ENCODE measurements at places on chromosomes 7 and 10.

- DNase-seq = no peak
Observed at GRCh38 chr7:24764011-24764410, 6.7 kb upstream of the GSDME start.

DNA sequence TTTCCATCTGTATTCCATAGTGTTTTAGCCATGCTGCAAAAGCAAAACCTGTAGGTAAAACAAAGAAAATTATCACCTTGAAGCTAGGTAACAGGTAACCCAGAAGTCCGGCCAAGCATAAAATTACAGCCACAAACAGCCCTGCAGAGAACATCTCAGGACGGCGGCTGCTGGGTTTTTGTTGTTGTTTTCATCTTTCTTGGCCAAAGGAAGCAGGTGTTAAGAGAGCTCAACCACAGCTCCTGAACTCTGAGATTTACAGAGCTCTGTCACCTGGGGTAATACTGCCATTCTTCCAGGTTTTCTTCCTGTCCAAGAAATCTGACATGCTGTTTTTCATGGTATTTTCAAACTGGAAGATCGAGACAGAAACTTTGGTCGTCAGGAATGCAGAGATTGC, 847 bp upstream of the SCIN start:
- DNase-seq = no peak

DNA sequence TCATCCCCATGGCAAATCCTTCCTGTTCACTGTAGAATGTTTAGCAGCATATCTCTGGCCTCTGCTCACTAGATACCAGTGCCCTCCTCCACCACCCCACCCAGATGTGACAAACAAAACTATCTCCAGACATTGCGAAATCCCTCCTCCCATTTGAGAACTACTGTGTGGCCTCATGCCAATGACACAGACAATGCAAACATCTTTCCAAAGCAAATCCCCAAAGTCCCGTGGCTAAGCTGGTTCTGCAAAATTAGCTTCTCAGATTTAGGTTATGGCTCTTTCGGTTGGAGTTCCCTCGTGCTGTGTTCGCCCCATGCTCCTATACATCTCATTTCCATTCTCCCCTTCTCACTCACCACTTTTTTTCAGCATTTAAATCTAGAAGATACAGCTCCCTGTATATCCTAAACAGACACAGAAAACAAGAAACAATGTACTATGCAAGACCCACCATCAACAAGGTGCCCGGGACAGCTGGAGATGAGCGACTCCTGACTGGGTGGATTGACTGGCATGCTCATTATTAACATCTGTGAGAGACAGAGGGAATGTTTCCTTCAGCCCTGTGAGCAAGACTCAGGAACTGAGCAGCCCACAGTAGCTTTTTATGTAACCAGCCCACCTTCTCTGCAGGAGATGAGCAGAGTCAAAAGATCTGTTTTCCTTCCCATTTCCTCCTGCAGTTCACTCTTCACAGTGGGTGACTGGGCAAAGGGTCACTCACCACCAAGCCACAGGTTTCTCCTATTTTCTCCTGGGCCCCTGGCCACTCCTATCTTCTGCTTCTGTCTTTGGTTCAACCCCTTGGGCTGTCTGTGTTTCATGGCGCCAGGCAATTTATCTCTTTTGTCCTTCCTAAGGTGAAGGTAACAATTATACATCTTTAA, 225.7 kb upstream of the AOAH start:
- no peak for DNase-seq

- no peak for DNase-seq
Observed at GRCh38 chr10:113027574-113028455, 77.8 kb downstream of the TCF7L2 start.

DNA sequence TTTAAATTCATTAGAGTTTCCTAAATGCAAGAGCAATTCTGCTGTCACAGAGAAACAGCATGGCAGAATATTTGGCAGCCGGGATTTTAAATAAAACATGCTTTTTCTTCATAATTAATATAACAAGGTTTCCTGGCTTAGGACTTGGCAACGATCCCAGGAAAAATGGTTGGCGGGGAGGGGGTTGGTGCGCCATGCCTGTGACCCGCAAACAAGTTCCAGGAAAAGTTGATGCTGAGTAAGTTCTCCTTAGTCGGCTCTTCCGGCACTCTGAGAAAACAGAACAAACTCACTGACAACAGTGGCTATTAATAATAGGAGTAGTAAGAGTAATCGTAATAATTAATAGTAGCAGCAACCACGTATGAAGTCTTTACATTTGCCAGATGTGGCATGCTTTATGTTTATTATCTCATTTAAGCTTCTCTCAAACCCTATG, 4.6 kb downstream of the HABP2 start:
- no peak for DNase-seq

DNA sequence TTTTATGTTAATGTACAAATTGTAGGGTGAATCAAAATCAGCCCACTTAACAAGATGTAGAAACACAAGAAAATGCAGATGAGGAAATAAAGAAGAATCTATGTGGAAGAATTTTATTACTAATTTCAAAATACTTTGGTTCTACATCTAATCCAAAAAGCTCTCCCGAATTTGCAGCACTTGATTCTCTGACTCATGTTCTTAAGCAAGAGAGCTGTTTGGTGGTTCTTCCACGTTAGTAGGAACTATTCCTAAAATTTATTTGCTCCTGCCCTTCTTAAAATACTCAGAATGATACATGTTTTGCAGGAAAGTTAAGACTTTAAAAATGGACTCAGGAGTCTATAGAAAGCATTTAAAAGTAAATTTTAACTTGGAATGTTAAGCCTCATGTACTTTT, 91.8 kb downstream of the ZMYND11 start:
- no peak for DNase-seq

DNA sequence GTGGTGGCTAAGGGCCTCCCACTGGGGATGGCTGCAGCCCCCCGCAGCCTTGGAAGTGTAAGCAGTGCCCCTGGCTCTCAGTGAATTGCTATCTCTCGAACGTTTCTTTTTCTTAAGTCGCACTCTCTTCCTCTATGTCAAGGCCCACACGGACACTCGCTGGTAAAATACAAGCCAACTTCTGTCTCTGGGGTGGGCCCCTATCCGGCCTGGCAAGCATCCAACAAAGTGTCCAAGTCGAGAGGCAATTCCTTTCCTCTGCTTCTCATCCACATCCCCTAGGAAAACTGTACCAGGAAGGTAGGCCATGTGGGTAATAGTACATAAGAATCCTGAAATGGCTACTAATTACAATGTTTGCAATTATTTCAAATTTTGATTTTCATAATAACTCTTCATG, 194.9 kb upstream of the MGMT start:
- DNase-seq = no peak

DNA sequence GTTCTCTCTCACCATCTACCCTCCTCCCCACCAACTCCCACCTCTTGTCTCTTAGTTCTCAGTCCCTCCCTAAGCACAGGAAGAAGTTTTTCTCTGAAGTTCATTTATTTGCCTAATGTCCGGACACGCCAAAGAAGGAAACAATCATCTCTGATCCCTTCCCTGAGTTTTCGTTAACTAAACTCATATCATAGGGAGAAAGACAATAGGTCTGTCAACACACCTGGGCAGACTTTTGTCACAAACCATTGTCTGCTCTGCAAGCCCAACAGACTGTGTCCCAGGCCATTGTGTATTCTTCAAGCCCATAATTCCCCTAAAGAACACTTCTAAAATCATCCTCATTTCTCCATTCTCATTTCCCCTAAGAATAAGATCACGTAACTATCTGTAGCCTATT, 691.0 kb upstream of the MBL2 start:
- no peak for DNase-seq

- DNase-seq = no peak
Observed at GRCh38 chr10:100759331-100759730, 13.9 kb downstream of the PAX2 start.

DNA sequence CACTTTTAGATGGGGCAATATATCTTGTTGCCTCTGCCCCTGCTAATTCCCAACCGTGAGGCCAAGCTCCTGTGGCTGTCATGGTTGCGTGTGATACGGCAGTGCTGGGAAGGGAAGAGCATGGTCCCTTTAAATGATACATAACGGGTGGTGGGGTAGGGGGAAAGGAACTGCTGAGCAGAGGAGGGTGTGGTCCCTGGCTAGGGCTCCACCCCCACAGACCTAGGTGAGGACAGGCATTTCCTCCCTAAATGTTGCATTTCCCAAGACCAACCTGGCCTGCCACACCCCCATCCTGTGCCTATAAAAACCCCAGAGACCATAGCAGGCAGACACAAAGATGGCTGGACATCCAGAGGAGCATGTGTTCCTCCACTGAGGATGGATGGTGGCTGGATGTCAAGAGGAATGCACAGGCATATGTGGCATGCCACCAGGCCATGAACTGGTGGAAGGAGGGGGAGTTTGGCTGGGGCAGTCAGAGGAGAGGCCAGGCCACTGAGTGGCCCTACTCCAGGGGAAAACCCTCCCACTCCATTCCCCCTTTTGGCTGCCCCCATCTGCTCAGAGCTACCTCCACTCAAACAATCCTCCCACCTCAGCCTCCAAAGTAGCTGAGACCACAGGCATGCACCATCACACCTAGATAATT, 104.0 kb downstream of the PLXDC2 start:
- DNase-seq = no peak

DNA sequence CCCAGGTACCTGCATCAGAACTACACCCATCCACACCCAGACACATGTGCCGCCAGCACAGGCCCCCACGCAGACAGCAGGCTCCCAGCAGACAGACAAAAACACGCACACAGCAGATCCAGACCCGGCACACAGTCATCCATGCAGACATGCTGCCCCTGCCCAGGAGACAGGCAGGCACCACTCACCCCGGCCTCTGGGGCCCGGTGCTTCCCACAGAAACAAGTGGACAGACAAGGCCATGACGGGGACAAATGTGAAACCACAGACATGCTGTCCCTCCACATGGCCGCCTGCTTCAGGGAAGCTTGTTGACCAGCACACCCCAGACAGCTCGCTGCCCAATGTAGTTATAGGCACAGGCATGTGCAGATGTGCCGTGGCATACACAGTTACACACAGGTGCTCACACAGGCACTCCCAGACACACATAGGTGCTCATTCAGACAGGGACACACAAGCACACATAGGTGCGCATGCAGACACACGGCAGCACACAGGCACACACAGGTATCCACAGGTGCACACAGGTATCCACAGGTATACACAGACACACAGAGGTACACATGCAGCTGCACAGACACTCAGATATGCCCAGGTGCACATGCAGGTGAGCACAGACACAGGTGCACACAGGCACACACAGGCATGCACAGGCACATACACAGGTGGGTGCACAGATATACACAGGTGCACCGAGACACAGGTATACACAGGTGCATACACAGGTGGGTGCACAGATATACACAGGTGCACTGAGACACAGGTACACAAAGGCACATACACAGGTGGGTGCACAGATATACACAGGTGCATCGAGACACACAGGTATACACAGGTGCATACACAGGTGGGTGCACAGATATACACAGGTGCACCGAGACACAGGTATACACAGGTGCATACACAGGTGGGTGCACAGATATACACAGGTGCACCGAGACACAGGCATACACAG, 10.5 kb upstream of the SCART1 start:
- DNase-seq = peak; percentile 44

- DNase-seq = no peak
Observed at GRCh38 chr7:80632139-80632538, 6.3 kb upstream of the CD36 start.

DNA sequence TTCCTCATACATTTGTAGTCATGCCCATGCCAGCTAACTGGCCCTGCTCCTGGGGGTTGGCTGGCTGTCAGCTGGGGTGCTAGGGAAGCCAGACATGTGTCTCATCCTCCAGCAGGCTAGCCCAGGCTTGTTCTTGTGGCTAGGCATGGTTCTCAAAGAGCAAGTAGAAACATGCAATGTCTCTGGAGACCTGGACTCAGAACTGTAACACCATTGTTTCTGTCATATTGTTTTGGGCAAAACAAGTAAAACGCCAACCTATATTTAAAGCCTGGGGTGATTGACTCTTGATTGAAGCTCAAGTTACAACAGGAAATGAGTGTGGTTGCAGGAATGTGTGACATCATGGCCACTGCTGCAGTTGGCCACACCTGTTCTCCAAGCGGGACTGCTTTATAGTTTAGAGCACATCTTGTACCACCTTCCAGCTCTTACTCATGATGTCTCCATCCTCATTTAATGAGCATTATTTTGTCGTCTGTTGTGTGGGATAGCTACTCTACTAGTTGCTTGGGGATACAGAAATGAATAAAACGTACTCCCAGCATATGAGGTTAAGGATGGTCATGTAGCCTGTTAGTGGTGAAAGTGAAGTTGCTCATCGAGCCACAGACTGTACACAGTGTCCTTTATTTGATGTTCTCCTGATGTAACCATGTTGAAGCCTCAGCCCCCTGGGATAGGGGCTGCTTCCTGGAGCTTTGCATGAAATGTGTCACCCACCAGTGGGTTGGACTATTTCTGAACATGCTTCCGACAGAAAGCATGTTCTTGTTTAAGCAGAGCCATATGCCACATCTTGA, 168.4 kb downstream of the SORCS3 start:
- DNase-seq = no peak

DNA sequence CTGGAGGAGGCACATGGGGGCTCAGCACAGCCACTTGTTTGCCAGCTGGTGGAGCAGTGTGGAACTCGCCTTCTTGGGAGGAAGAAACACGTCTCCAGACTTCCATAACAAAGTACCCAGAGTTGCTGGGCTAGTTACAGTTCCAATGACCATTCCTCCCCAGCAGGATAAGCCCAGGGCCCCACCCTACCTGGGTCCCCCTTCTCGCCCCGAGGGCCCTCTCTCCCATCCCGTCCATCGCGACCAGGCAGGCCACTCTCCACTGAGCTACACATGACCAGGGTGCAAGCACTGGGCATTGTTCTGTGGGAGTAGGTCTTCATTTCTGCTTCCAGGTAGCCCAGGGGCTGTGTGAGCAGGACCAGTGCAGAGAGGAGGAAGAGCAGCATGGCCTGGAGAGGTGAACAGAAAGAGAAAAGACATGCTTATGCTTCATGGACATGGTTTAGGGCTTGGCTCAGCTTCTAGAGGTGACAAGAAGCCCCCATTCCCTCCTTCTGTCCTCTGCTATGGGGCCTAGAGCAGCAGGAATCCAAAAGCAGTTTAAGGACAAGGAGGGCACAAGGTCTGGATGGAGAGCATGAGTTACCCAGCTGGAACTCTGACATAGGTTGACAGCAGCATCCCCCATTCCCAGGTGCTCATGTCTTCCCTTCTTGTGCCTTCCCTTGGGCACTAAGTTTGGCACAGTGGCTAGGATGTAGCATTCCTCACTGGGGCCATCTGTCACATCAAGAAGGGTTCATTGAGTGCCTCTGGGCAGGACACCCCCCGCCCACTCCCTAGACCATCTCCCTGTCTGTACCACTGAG, 2.4 kb downstream of the SFTPD start:
- no peak for DNase-seq

All from activated effector memory CD4-positive, alpha-beta T cell treated with anti-CD3 and anti-CD28 coated beads, Interleukin-2, amount 50 U/mL, for 16 hours (primary cell).